ENCODE measurements at places on chromosomes 4 and X.

- no peak for DNase-seq
Observed at GRCh38 chr4:7757501-7758471, 181.9 kb downstream of the AFAP1 start.

DNA sequence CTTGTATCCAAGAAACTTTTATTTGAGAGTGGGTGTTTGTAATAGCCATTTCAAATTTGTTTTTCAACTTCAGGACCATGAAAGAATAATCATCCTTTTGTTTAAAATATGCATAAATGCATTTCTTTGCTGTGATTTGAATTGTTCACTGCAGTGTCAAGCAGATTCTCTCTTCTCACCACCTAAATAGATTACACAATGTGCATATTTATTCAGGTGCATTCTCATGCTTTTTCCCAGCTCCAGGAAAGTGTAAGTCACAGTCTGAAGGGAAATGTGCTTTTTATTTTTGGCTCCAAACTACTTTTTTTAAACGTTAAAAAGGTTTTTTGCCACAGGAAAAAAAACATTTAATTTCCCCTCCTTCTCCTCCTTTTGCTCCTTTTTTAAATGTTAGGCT lies 17.5 kb downstream of the C4orf33 start:
- DNase-seq, result no peak

GRCh38 chr4:122045533-122045932 lies 93.7 kb upstream of the TRPC3 start:
- DNase-seq, result no peak

- DNase-seq, result no peak
Observed at GRCh38 chr4:40453912-40454311, 118.8 kb downstream of the CHRNA9 start.

- DNase-seq, result no peak
Observed at GRCh38 chr4:118346495-118346894, 6.3 kb downstream of the PRSS12 start.

- no peak for DNase-seq
Observed at GRCh38 chr4:169268951-169269760, 1.6 kb downstream of the SH3RF1 start.

DNA sequence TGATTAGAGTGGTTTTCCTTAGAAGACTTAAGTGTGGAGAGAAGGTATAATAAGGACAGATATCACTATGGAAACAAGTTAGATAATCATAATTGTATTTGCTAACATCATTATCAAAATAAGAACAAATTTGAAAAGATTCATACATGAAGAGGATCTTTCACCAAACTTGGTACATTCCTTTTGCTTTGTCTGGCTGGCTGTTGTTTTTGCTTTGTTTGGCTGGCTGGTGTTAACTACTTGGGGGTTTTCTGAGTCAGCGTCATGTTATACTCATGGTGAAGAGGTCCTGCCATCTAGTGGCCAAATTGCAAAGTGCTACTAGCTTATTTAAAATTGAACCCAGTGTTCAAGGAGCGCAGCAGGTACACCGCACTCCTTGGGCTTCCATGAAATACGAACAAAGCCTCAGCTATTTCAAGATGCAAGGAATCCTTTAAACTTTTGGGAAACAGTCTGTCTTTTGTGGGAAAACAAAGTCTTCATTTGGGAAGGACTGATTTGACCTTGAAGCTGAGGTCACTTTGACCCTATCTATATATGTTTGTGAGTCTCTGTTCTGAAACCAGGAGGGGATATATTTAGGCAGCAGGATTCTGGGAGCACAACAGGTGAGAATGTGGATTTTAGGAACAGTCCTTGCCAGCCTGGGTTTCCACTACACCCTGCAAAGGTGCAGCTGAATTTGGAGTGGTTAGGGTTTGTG lies 129.7 kb downstream of the PLS3 start:
- no peak for DNase-seq

GRCh38 chr4:69830560-69831269 lies 29.2 kb downstream of the SULT1E1 start:
- no peak for DNase-seq

DNA sequence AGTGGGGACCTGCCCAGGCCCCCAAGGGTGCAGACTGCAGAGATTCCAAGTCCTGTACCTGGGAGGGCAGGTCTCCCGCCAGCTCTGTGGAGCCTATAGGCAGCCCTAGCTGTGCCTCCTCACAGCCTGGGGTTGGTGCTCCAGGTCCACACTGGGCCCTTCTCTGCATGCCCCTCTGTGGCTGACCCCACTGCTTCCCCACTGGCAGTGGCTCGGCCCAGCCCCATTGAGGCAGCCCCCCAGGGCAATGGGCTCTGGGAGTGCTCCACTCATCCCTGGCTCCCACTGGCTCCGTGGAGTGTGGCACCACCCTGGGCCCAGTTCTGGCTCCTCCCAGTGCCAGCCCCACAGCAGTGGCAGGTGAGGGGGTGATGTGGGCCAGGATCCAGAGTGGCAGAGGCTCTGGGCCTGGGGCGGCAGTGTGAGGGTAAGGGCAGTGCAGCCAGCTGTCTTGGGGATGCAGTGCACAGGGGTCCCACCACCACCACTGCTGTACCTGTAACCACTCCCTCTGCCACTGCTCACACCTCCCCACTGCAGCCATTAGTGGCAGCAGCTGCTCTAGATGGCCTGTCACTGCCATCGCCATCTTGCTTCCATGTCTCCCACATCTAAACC lies 312.2 kb downstream of the GPM6A start:
- no peak for DNase-seq

- DNase-seq, result no peak
Observed at GRCh38 chr4:20403290-20403689, 151.6 kb downstream of the SLIT2 start.

DNA sequence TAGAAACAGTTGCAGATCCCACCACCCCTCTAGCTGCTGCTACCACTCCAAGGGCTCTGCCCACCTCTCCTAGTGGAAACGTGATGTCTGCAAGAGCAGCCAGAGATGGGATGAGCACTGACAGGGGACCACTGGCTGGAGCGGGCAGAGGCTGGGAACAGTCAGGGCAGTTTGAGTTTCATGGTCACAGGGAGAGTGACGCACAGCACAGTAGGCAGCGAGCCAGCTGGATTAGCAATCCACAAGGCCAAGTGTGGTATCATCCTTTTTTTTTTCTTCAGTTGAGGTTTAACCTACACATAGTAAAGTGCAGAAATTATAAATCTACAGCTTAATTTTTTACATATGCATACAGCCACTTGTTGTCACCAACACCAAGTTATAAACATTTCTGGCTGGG lies 6.4 kb upstream of the SCML2 start:
- no peak for DNase-seq

- DNase-seq, result no peak
Observed at GRCh38 chr4:95159384-95159783, 389.4 kb downstream of the UNC5C start.

- DNase-seq, result no peak
Observed at GRCh38 chr4:87375719-87376291, 15.2 kb downstream of the HSD17B11 start.

GRCh38 chrX:52424656-52425055 lies 55.8 kb downstream of the XAGE2 start:
- DNase-seq, result no peak

- no peak for DNase-seq
Observed at GRCh38 chr4:110970642-110971041, 347.8 kb upstream of the PITX2 start.

DNA sequence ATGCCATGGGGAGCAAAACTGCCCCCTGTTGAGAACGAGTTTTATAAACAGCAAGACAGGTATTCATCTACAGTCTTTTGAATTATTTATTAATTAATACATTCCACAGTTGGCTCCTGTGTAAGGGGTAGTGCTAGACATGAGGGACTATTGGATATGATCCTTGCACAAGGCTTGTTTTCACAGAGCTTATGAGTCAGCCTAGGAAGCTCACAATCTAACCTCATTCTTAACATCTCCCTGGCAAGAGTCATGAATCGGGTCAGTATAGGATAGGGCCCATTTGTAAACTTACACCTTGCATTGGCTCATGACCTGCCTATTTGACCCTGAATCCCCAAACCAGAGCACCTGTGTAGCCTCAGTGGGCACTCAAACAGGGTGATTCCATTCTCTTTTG lies 209.1 kb upstream of the HCCS start:
- DNase-seq, result no peak

- no peak for DNase-seq
Observed at GRCh38 chr4:67546971-67547370, 1.7 kb upstream of the CENPC start.

DNA sequence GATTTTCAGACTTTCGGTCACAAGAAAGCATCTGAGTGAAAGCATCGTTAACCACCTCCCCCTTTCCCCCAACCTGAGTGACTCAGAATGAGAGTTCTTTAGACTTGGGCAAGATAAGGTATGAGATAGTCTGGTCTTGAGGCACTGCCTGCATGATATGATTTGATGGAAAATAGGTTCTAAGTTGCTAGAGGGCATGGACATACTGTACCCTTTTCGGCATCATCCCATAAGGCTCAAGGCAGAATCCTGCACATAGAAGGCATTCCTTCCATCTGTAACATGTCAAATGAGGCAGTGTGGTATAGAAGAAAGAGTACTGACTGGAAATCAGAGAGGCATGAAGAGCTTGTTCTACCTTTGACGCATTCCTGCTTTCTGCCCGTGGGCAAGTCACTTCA lies 16.8 kb upstream of the AMOT start:
- DNase-seq, result no peak

- no peak for DNase-seq
Observed at GRCh38 chr4:151204925-151205524, 71.9 kb upstream of the PRSS48 start.

DNA sequence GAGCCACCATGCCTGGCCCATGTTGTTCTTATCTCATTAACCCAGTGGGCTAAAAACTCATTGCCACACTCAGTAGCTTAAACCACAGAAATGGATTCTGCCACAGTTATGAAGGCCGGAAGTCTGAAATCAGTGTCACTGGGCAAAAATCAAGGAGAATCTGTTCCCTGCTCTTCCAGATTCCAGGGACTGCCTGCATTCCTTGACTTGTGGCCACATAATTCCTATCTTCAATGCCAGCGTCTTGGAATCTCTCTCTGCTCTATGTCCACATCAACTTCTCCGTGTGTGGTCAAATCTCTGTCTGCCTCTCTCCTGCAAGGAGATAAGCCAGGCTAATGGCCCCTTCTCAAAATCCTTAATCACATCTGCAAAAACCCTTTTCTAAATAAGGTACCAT lies 4.1 kb upstream of the WFS1 start:
- DNase-seq, result no peak

DNA sequence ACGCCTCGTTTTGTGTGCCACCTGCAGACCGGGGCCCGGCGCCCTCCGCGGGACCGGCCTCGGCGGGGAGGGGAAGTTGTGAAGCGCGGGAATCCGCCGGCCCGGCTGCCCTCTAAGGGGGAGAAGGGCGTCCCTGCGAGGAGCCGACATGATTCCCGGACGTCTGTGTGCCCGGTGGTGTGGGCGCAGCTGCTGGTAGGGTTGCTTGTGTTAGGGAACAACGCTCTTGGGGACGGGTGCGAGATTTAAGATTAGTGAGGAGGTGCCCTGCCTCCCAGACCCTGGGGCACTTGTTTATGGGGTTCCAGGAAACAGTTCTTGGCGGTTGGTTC lies 627 bp downstream of the CDKN2AIP start:
- no peak for DNase-seq

- no peak for DNase-seq
Observed at GRCh38 chr4:7367406-7367805, 67.3 kb downstream of the PSAPL1 start.

DNA sequence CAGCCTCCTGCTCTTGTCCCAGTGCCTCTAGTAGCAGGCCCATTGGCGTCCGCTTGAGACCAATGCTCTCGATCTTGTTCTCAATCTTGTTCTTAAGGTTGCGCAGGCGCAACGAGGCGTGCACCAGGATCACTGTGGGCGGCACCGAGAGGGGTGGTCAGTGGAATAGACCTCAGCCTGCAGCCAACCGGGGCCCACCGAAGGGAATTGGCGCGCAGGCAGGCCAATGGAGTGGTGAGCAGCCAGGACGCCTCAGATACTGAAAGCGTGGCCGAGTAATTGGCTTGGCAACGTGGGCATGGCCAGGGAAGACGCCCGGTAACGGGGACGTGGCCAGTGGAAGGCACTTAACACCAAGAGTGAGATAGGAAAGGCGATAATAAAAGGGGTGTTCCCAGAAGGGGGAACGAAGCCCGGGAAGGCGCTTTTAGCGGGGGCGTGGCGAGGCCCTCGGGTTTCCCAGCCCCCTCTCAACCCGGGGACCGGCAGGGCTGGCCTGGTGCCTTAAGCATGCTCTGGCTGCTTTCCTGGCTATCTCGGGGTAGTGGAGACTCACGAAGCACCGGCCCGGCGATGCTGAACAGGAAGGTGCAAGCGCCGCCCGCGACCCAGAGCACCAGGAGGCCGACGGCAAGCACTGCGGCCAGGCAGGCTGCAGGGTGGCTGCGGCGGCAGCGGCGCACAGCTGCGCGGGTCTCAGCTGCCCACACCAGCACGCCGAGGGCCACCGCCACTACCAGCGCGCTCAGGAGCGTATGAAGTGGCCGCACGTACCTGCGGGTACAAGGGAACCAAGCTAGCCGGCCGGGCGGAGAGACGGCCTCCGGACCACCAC lies 1.7 kb downstream of the PRAF2 start:
- DNase-seq, result no peak

DNA sequence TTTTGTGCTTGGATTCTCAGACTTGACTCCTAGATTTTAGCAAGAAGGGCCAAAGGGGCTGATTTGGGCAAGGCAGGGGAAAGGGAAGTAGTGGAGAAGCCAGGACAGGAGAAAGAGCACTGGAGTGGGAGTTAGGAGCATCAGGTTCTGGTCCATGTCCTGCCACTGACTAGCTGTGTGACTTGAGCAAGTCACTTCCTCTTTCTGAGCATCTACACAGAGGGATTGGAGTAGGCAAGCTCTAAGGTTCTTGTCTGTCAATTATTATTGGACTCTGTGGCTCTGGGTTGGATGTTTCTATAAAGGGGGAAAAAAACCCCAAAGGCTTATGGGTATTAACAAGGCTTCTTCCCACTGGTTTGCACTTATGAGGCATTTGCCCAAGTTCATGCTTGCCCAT lies 24.4 kb downstream of the PLAC1 start:
- no peak for DNase-seq

GRCh38 chrX:129808829-129809796 lies 29.4 kb downstream of the SASH3 start:
- DNase-seq, result no peak

DNA sequence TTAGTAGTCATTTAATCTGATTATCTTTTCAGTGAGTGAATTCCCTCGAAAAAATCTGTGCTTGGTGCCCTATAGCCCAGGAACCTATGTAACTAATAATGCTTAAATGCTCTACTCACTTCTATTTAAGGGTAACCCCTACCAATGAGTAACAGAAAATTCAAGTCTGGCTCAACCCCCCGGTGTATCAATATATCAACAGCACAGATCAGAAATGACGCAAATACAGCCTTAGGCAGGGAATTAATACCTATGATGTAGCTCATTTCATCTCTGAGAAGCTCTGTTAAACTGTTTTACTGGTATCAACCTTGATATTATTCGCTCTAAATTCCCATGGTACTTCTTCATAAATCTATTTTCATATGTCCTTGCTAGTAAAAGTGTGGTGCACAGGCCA lies 28.6 kb downstream of the PDGFC start:
- no peak for DNase-seq

- no peak for DNase-seq
Observed at GRCh38 chr4:151673908-151674520, 86.8 kb downstream of the GATB start.

- no peak for DNase-seq
Observed at GRCh38 chr4:17584521-17585213, 7.7 kb downstream of the LAP3 start.

All from stimulated activated CD8-positive, alpha-beta memory T cell treated with anti-CD3 and anti-CD28 coated beads, Interleukin-4, amount 100 ng/mL, for 1 hour (primary cell).